ENCODE measurements at places on chromosomes 1 and 21. TPM values are rescaled to one million over a fixed set of nuclear protein-coding genes. Genes with fewer than 3 reads are reported as not detected.

The AMPD1 gene
- 8.2 TPM for total RNA-seq

The CFAP141 gene
- not detected for total RNA-seq

The MYOM3 gene
- 32.7 TPM for total RNA-seq

The H3-3A gene
- 452 TPM for total RNA-seq

The TTLL10 gene
- total RNA-seq, result 0.39 TPM

The SIKE1 gene
- total RNA-seq, result 69.0 TPM

The RASSF5 gene
- total RNA-seq, result 9.3 TPM

The EXTL1 gene
- total RNA-seq, result 0.69 TPM

The ADAM30 gene
- not detected for total RNA-seq

The AIM2 gene
- 0.39 TPM for total RNA-seq

The TMPRSS2 gene
- 0.69 TPM for total RNA-seq

The AMY1C gene
- total RNA-seq, result not detected

The IGSF3 gene
- total RNA-seq, result 47.0 TPM

The PTPRC gene
- 25.4 TPM for total RNA-seq

The ARHGEF16 gene
- total RNA-seq, result 5.4 TPM

The IVL gene
- total RNA-seq, result 71.5 TPM

The SMPDL3B gene
- 1.6 TPM for total RNA-seq

The PLEKHN1 gene
- total RNA-seq, result 1.9 TPM

The TDRD5 gene
- 0.59 TPM for total RNA-seq

The HLX gene
- 10.9 TPM for total RNA-seq

GRCh38 chr21:17590430-17590829 is 22.3 kb downstream of the BTG3 start:
- no peak for DNase-seq

DNA sequence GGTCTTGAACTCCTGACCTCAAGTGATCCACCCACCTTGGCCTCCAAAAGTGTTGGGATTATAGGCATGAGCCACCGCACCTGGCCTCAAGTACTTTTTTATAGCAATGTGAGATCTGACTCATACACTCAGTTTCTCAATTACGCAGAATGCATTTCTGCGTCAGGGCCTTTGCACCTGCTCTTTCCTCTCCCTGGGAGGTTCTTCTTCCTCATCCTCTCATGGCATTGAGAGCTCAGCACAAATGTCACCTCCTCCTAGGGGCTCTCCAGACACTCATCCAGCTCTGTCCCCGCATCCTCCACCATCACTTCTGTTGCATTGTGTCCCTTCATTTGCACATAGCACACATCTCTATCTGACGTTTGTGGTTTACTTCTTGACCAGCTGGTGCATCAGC is 418.8 kb downstream of the PTPRU start:
- DNase-seq, result no peak

- no peak for DNase-seq
These were observed 50.4 kb downstream of the ELK4 start for GRCh38 chr1:205581321-205581980.

GRCh38 chr1:67684526-67685066 is 405 bp upstream of the GADD45A start:
- DNase-seq, result no peak

DNA sequence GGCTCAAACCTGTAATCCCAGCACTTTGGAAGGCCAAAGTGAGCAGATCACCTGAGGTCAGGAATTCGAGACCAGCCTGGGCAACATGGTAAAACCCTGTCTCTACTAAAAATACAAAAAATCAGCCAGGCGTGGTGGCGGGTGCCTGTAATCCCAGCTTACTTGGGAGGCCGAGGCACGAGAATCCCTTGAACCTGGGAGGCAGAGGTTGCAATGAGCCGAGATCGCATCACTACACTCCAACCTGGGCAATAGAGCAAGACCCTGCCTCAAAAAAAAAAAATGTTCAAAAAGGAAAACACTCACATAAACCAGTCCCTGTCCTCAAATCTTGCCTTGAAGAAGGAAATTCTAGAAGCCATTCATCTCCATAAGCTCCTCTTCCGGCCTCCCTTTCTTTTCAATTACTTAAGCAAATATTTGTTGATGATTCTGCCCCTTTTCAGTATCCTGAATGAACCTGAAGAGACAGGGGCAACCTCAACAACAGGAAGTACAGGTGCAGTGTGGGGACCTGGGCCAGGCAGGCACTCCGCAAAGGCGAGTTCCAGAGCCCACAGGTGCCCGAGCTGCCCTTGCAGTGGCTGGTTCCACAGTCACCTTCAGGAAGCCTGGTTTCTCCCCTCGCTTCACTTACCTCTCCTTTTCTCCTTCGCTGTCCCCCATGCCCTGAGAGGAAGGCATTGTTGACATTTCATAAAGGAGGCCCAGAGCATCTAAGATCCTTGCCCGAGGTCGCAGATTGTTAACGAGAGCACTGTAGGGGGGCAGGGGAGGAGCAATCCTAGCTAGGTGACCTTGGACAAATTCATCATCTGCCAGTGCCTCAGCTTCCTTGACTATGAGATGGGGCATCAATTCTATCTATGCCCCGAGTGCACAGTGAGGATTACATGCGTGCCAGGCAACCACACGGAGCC is 8.9 kb upstream of the LEFTY1 start:
- no peak for DNase-seq

GRCh38 chr1:37692834-37693175 is 489 bp downstream of the CDCA8 start:
- DNase-seq, result no peak

DNA sequence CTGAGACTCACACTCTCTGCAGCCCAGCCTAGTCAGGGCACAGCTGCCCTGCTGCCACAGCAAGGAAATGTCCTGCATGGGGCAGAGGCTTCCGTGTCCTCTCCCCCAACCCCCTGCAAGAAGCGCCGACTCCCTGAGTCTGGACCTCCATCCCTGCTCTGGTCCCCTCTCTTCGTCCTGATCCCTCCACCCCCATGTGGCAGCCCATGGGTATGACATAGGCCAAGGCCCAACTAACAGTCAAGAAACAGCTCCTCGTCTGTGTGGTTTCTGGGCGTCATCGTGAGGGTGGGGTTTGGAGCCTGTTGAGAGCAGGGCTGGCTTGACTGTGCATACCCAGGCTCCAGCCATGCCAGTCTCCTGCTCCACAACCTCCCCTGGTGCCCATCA is 19.5 kb downstream of the FAAH start:
- DNase-seq, result no peak

DNA sequence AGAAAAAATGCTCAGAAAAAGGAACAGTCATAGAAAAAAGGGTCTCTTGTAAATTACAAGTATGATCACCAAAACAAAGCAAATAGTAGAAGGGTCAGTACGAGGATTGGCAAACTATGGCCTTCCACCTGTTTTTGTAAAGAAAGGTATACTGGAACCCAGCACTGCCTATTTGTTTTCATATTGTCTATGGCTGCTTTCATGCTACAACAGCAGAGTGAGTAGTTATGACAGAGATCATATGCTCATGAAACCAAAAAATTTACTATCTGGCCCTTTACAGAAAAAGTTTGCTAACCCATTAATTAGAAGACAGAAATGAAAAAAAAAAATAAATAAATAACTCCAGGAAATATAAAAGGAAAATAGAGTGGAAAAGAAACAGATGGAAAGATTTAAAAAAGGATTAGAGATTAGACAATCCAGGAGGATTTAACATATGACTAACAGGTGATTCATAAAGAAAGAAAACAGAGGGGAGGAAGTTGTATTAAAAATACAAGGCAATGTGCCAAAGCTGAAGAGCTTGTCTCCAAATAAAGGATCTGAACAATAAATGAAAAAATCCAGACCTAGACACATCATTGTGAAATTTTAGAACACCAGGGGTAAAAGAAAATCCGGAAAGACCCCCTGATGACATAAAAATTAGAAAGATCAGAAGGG is 108.5 kb upstream of the SERTAD4 start:
- no peak for DNase-seq

DNA sequence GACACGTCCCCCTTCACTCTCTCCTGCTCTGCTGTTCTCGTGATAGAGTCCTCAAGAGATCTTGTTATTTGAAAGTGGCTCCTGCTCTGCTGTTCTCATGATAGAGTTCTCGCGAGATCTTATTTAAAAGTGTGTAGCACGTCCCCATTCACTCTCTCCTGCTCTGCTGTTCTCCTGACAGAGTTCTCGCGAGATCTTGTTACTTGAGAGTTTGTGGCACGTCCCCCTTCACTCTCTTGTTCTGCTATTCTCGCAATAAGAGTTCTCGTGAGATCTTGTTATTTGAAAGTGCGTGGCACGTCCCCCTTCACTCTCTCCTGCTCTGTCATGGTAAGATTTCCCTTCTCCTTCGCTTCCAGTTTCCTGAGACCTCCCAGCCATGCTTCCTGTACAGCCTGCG is 47.9 kb downstream of the SMYD3 start:
- no peak for DNase-seq

DNA sequence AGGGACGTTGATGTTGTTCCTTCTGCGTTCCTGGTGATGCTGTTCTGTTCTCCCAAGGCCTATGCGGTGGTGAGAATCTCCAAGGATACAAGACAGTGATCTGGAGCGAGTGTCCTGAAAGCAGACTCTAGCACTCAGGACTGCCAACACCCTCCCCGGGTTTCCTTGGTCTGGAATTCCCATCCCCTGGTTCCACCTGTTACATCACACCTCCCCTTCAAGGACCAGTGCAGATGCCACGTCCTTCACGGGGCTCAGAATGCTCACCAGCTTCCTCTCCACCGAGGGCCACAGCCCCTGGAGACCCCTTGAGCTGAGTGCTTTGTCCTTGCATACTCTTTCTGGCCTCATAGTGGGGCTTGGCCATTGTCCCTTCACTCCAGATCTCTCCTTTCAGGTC is 43.5 kb downstream of the B3GALT5 start:
- no peak for DNase-seq

- DNase-seq, result no peak
These were observed 2.0 kb downstream of the GPR88 start for GRCh38 chr1:100539836-100540536.

GRCh38 chr1:244804841-244805240 is 30.6 kb upstream of the COX20 start:
- no peak for DNase-seq

- no peak for DNase-seq
These were observed 11.2 kb upstream of the GUCA2B start for GRCh38 chr1:42141978-42142377.

GRCh38 chr1:4010814-4011605 is 110.9 kb upstream of the C1orf174 start:
- no peak for DNase-seq

GRCh38 chr1:216014086-216014485 is 409.2 kb downstream of the USH2A start:
- no peak for DNase-seq

GRCh38 chr1:3126756-3127678 is 58.0 kb downstream of the PRDM16 start:
- DNase-seq, result no peak

GRCh38 chr1:230002164-230002803 is 64.8 kb upstream of the GALNT2 start:
- peak; percentile 6 for DNase-seq

DNA sequence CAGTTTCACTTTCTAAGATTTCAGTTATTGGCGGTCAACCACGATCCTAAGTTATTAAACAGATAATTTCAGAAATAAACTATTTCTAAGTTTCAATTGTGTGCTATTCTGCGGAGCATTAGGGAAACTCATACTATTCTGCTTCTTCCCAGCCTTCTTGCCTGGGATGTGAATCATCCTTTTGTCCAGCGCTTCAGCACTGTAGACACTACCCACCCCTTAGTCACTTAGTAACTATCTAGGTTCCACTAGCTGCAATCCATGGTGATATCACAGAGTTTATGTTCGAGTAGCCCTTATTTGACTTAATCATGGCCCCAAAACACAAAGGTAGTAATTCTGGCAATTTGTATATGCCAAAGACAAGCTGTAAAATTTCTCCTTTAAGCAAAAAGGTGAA is 279.9 kb upstream of the ADAMTS5 start:
- no peak for DNase-seq

DNA sequence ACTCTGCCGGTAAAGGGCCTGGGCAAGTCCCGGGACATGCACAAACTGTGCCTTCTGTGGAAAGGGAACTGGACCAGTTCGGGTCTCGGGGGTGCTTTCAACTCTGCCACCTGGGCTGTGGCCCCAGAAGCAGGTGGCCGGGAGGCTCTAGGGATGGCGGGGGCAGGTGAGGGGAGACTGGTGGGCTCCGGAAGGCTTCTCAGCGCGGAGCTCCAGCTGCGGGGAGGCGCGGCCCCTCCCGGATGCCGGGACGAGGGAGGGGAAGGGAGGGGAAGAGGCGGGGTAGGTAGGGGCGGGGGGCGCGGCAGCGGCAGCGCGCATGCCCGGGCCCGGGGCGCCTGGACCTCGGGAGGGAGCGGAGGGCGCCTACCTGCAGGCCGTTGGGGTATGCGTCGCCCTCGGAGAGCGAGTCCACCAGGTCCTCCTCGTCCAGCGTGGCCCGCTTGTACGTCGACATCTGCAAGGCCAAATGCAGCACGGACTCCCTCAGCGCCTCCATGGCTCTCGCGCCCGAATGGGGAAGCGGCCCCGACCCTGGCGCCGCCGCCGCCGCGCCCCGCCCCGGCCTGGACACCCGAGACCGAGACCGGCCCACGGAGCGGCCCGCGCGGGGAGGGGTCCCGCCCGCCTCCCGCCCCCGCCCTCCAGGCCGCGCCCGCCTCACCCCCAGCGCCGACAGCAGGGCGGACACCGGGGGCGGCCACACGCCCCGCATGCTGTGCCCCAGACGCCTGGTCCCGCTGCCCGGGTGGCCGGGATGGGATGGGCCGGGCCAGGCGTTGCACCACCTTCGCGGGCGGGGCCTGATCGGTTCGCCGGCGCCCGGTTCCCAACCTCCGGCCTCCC is at the start of gene ECE1:
ECE1 (minus strand) TSS at position 764 of the 846 bp plus-strand sequence; CDS start at position 715, 49 bp downstream.
- DNase-seq, result peak; percentile 15

DNA sequence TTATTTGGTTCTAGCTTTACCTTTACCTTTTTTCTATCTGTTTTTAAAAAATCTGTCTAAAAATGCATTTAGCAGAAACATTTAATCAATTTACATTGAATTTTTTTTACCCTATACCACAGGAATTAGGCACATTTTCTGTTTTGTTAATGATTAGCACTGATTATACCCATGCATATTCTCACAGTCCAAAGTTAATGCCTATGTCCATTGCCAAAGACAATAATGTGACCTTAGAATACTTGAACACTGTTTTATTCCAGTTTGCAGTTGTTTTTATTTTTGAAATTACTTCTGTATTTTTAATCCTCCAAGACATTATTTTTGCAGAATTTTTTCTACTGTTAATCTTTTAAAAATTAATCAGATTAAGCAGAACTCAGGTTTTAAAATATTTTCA is 11.0 kb upstream of the AMY2B start:
- no peak for DNase-seq

DNA sequence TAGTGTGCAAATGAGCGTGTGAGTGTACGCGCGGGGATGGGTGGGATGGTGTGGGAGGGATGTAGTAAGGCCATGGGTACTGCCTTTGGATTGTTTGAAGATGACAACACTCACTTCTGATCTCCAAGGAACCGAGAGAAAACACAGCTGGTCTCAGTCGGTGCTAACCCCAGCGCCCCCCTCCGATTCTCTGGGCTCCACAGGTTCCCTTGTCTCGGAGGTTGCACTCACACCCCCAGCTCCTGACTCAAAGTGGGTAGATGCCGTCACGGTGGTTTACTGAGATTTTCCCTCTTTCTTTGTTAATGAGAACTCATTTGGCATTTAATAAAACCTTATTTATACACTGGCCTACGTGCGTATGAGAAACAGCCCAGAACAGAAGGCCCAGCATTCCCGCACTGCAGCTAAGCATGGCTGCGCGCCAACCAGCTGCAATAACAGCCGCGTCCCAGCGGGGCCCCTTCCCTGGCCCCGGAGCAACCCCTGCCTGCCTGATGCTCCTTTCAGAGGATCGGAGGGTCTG is 25.8 kb downstream of the ABCA4 start:
- DNase-seq, result peak; percentile 96

All from skin of body (tissue), 3 donors.